Suprapubic skin (tissue), 4 donors: ENCODE measurements at places on chromosomes 4 and X. TPM values are rescaled to one million over a fixed set of nuclear protein-coding genes. Genes with fewer than 3 reads are reported as not detected.

KLHL13 gene
- total RNA-seq, result 1.5 TPM

- no peak for DNase-seq
Measured at GRCh38 chr4:176031922-176032321, 33.7 kb upstream of the WDR17 start.

DNA sequence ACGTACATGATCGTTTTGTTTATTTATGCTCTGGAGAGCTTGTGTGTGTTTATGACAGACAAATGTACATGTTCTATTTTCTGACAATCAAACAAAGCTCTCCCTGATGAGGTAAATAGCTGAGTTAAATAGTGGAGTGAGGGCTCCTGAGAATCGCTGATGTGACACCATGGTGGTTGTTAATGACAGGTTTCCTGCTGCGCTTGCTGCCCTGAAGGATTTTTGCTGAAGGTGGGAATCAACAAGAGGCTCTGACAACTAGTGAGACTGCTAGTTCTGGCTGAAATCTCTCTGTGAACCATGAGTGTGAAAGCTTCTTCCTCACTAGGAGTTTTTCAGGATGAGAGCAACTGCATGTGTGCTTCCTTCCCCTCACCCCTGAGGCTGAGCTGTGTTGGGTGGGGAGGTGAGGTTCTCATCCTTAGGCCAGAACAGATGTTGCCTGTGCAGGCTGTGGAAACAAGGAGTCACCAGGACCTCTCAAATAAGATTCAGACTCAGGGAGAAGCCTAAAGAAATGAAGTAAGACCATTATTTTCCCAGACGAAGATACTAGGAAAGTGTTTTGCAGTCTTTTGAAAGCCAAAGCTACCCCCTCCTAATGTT is 173.4 kb upstream of the JADE1 start:
- DNase-seq, result no peak

DNA sequence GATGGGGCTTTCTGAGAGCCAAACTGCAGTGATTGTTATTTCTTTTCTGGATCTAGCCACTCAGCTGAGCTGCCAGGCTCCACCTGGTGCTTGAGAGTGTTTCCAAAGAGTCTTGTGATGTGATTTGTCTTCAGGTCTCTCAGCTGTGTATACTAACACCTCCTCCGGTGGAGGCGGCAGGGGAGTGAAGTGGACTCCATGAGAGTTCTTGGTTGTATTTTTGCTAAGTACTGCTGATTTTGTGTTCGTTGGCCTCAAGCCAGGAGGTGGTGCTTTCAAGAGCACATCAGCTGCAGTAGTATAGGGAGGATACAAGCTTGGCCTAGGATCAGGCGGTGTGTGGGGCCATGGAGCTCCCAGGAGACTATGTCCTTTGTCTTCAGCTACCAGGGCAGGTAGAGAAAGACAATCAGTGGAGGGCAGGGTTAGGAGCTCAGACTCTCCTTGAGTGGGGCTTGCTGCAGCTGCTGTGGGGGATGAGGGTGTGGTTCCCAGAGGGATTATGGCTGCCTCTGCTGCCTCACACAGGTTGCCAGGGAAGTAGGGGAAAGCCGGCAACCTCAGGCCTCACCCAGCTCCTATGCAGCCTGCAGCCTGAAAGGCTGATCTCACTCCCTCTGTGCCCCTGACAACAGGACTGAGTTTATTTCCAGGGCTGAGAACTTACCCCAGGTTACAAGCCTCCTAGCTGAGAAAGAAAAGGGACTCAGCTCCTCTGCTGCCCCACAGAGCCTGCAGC is 62.4 kb downstream of the NPFFR2 start:
- DNase-seq, result no peak

GRCh38 chr4:152999346-153000075 is 63.4 kb downstream of the FHDC1 start:
- no peak for DNase-seq
